ENCODE measurements at places on chromosomes 5 and 9. TPM values are rescaled to one million over a fixed set of nuclear protein-coding genes. Genes with fewer than 3 reads are reported as not detected.

The ANKHD1 gene
- total RNA-seq: 170 TPM

The RARS1 gene
- 73.3 TPM for total RNA-seq

The TAL2 gene
- not detected for total RNA-seq

The RETREG1 gene
- total RNA-seq: 24.8 TPM

The JMY gene
- total RNA-seq: 31.6 TPM

The CCDC192 gene
- total RNA-seq: 12.9 TPM

The F2RL1 gene
- 0.68 TPM for total RNA-seq

The ACTBL2 gene
- not detected for total RNA-seq

The LHFPL2 gene
- 48.6 TPM for total RNA-seq

All from testis (tissue), 5 donors.